ENCODE measurements at places on chromosomes 1 and 21.

GRCh38 chr1:205396967-205397616 lies 24.8 kb downstream of the LEMD1 start:
- peak; percentile 82 for DNase-seq

DNA sequence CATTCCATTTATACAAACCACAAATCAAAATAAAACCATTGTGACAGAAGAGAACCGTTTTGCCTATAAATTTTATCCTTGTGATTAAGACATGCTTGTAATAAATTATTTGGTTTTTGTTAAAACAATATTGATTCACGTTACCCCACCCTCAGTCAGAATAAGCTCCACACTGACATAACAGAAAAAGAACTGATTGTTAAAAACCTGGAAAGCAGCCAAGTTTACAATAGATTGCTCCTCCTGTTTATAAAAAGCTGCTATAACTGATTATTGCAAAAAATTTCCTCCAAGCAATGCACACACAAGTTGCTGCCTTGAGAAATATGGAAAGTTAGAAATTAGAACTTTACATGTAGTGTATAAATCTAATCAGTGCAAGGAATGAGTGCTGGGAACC lies 263.5 kb downstream of the SETD4 start:
- no peak for DNase-seq

GRCh38 chr1:110134050-110134595 lies 16.2 kb upstream of the SLC6A17 start:
- no peak for DNase-seq

- no peak for DNase-seq
These were observed 103.9 kb downstream of the ZBTB18 start for GRCh38 chr1:244154872-244155531.

DNA sequence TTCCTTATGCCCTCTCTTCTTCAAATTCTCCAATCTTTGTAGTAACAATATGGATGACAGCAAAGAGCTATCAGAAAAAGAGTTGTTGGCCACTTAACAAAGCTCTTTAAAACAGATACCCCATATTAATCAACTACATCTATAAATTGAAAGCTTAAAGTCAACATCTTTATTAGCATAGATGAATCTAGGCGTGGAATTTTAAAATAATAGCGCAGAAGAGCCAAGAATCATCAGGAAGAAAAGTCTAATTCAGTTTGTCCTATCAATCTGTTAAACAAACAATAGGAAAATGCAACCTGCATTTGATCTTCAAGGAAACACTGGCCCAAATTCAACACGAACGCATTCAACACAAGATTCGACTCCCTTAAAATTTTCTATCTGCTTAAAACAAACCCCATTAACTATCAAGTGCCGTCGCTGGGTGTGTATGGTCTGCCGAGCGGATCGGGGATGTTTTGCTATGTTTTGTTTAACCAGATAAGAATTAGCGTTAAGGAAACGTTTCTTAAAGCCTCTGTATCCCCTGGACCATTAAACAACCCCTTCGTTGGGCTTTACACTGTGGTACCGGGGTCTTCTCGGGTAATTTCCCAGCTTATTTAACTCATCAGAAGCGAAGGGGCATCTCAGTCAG lies 1.0 kb downstream of the LYST start:
- no peak for DNase-seq

DNA sequence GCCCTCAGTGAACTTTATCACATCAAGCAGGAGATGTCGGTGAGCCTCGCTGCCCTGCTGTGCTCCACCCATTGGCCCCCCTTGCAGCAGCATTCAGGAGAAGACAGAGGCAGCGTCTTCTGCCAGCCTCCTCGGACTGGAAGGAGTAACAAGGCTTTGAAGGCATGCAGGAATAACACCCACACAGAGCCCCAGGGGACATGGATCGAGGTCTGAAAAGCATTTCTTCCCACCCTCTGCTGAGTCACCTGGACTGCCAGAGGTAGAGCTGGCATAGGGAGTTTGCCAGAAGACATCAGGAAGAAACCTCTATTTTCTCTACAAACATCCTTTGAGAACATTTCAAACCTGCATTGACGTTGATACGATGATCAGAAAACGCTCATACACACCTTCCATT lies 42.9 kb downstream of the COL18A1 start:
- no peak for DNase-seq

- DNase-seq = peak; percentile 99
These were observed 22.7 kb upstream of the ARF1 start for GRCh38 chr1:228059634-228060457.

DNA sequence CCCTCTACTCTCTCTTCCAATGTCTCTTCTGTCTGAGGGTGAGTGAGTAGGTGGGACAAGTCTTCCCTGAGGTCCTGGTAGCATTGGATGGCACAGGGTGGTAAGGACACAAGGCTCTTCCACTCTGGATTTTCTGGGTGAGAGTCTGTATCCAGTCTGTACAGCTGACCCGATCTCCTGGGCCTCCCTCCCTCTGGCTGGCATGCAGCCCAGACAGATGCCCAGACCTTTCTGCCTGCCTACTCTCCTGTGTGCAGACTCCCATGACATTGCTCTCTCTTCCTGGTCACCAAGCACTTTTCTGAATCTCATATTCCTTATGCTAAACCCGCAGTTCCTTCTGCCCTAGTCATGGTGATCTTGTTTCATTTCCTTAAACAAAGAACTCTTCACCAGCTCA lies 100.3 kb downstream of the GRIK3 start:
- DNase-seq = no peak

DNA sequence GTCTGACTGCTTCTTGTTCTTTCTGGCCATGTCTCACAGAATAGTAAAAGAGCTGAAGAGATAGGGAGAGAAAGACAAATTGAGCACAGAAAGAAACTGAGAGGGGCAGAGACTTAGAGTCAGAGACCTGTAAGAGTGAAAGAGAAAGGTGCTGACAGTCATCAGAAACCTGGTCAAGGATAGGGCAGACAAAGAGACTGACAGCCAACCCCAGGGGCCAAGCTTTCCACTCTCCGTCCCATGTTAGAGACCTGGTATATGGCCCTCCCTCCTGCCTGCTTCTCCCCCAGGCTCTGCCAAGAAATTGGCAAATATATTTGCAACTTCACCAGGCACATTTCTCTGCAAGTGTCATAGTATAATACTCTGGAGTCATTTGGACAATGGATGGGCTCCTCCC lies 64.6 kb downstream of the RHBG start:
- no peak for DNase-seq

DNA sequence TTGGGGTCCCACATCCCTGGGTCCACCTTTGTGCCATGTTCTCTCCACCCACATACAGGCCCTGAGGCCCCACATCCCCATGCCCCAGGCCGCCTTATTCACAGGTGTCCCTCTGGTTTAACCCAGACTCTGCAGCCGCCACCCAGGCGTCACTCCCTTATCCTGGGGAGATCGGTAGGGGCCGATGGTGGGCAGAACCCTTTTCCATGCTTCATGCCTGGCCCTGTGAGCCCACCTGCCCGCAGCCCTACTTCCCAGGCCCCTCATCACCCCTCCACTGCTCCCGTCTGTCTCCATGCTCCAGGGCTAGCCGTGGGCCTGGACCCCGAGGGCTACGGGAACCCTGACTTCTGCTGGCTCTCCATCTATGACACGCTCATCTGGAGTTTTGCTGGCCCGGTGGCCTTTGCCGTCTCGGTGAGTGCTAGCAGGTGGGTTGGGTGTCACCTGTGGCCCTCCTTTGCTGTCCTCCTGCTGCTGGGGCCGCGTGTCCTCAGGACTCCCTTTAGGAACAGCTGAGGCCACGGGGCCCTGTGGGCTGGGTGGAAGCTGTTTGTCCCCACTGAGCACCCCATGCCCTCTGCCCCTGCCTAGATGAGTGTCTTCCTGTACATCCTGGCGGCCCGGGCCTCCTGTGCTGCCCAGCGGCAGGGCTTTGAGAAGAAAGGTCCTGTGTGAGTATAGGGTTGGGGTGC lies 12.2 kb downstream of the PSRC1 start:
- DNase-seq = no peak

DNA sequence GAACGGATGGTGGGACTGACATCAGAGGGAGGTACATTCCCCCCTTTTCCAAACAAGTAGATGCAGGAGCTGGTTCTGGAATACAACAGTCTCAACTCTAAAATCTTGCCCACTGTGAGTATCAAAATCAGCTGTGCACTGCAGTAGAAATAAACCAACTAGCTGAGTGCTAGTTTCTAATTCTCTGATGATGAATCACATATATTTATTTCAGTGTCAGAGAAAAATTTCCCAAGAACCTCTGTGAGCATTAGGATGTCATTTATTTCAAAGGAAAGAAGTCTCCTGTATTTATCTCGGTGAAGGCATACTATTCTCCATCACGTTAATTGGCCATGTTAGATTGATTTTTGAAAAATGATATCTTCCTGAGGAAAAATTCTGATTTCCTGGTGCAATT lies 67.1 kb downstream of the LHX9 start:
- DNase-seq = no peak

DNA sequence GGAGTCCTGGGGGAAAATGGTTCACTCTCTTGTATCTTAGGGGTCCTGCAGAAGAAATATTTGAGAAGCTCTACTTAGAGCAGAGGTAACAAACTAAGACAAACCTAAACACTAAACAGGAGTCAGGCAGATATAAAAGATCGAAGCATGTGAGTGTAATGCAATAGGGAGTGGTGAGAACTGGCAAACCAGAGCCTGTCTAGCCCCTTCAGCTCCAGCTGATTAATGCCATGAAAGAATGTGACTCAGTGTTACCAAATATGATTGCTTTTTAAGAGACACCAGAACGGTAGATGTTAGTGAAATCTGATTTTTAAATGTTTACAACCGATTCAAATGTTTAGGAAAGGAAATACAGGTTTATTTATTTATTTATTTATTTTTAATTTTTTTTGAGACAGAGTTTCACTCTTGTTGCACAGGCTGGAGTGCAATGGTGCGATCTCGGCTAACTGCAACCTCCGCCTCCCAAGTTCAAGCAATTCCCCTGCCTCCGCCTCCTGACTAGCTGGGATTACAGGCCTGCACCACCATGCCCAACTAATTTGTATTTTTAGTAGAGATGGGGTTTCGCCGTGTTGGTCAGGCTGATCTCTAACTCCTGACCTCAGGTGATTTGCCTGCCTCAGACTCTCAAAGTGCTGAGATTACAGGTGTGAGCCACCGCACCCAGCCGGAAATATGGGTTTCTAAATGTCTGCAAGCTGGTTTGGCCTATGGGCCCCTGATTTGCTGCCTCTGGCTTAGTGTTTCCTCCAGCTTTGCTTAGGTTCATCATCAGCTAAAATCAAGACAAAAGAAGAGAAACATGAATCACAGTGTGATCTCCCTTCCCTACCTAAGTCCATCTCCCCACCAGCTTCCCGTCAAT lies 12.2 kb downstream of the TXNIP start:
- no peak for DNase-seq

DNA sequence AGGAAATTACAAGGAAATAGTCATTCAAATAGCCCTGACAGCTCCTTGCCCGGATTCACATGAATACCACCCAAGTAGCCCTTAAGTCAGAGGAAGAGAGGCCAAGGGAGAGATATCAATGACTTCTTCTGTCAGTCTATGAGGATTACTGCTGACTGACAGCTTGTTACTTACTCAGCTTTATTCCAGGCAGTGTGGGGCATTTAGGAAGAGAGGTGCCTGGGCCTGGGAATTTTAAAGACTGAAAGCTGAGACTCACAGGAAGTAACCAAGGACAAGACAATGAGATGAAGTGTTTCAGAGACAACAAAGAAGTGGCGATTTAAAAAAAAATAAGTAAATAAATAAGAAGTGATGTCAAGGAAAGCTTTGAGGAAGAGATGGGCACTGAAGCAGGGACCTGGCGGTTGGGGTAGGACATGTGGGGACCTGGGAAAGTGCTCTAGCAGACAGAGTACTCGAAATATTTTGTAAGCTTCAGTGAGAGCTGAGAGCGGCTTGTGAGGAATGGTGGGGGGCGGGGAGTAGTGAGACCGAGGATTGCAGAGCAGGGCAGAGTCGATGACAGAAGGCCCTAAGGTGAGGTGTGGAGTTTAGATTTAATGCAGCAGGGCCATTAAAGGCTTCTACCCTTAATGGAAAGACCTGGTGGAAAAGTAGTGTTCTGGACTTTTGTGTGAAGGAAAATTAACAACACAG lies 58.9 kb downstream of the ST3GAL3 start:
- no peak for DNase-seq

DNA sequence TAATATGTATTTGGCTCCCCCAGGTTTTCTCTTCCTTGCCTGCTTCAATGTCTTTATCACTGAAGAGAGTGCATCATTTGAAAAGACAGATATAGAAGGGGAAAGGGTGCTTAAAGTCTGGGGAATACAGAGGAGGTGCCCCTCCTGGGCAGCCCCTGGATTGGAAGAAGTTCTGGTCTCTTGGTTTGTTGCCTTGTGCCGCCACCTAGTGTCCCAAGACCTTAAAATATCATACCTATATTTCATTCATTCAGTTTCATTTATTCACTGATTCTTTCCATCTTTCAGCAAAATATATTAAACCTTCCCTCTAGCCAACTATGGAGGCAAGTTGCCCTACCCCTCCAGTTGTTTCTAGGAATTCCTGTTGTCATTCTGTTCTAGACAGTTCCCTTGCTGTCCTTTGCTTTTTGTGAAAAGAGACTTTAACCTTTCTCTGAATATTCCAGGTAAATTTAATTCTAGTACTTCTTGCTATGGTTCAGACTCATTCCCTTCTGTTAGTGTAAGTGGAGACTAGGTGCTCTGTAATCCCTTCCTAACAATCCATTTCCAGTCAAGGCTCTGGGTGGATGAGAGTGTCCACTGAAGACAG lies 56.1 kb downstream of the MEF2D start:
- peak; percentile 66 for DNase-seq

DNA sequence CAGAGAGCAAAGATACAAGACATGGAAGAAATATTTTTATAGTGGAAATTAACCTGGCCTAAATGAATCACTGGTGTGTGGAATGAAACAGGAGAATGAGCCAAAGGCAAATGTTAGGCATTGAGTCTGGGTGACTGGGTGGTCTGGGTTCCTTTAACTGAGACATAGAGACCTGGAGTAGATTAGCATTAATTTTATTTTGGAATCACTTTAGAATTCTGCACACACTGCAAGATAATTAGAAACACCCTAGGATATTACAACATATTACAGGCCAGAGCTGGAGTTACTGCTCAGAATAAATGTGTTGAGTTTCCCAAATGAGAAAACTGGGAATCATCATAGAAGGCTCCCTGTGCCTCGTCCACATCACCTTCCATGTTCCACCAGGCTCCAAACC lies 85.5 kb downstream of the PLPPR5 start:
- no peak for DNase-seq

DNA sequence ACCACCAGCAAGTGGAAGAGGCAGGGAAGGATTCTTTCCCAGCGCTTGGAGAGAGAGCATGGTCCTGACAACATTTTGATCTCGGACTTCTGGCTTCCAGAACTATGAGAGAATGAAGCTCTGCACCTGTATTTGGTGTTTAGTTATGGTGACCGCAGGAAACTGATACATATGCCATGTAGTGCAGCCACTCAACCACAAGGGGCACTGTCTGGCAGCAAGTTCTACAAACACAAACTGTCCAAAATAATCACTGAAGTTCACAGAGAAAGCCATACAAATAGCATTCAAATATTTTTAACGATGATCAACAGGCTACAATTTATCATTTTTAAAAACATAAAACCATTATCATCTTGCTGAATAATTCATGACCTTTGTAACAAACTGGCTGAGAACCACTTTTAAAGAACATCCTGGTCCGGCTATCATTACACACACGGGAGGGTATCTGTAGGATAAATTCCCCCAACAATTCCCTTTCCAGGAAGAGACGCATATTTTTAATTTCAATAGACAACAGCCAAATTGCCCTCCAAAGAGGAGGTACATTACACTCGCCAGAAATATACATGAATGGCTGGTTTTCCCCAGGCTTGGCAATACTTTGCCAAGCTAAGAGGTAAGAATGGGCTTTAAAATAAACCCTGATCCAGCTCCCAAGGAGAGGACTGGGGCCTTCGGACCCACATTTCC lies 9.2 kb upstream of the CBR3 start:
- peak; percentile 72 for DNase-seq

- DNase-seq = peak; percentile 70
These were observed 45.9 kb downstream of the WDR4 start for GRCh38 chr21:42833439-42833815.
